ENCODE measurements at places on chromosomes 1 and 21. TPM values are rescaled to one million over a fixed set of nuclear protein-coding genes. Genes with fewer than 3 reads are reported as not detected.

The EDEM3 gene
- 14.0 TPM for total RNA-seq

The SERTAD4 gene
- not detected for total RNA-seq

The CD247 gene
- total RNA-seq = 149 TPM

The SCAF4 gene
- total RNA-seq = 47.1 TPM

Measured in activated CD4-positive, alpha-beta T cell treated with anti-CD3 and anti-CD28 coated beads for 36 hours (primary cell).